Stimulated activated CD8-positive, alpha-beta memory T cell treated with anti-CD3 and anti-CD28 coated beads, Interleukin-15, amount 100 ng/mL, for 1 hour (primary cell): ENCODE measurements at places on chromosomes 12 and 14.

DNA sequence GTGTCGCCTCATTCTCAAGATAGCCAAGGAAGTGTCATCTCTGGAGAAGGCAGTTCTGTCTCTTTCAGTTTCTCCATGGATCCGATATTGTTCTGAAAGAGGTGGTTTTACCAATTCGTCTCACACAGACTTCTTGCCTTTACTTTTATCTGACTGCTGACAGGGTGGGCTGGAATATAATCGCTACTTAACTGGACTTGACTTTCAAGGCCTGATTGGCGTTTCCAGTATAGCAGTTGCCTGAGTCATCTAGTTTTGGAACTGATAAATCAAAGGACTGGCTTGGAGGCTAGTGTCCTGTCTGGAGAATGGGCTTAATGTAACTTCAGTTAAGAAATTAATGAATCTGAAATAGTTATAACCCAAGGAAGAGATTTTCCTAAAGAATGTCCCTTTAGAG lies 21.6 kb downstream of the PRKCH start:
- no peak for DNase-seq

DNA sequence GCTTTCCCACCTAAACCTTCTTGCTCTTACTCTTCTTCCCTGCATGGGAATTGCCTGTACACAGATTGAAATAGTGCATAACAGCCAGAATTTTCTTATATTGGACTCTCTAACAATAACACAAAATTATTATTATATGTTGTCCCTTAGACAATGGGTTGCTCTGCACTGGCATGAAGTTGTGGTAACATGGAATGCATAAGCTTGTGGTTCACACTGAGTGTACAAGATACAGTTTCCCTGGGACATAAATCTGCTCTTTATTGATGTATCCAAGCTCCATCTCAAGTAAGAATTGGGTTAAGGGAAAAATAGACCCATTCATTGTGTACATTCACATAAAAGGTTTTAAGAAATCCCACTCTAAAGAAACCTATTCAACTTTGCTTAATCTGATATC lies 114.4 kb upstream of the NTF3 start:
- DNase-seq, result no peak

- DNase-seq, result no peak
These were observed 244.0 kb upstream of the FKBP4 start for GRCh38 chr12:2550561-2551411.

GRCh38 chr12:4947253-4947652 lies 37.5 kb downstream of the KCNA1 start:
- DNase-seq, result no peak

GRCh38 chr14:91092073-91092472 lies 21.8 kb upstream of the DGLUCY start:
- no peak for DNase-seq

GRCh38 chr12:115943630-115944391 lies 333.7 kb downstream of the MED13L start:
- DNase-seq, result no peak

GRCh38 chr12:6061660-6062059 lies 62.8 kb downstream of the VWF start:
- DNase-seq, result no peak

- no peak for DNase-seq
These were observed 19.3 kb downstream of the ZNF664 start for GRCh38 chr12:123992118-123992825.

GRCh38 chr12:132603240-132604150 lies 6.9 kb downstream of the LRCOL1 start:
- DNase-seq, result no peak

- DNase-seq, result no peak
These were observed 458.9 kb downstream of the NOVA1 start for GRCh38 chr14:26138764-26139445.

- no peak for DNase-seq
These were observed 211.6 kb downstream of the SLC6A15 start for GRCh38 chr12:84701041-84701440.

DNA sequence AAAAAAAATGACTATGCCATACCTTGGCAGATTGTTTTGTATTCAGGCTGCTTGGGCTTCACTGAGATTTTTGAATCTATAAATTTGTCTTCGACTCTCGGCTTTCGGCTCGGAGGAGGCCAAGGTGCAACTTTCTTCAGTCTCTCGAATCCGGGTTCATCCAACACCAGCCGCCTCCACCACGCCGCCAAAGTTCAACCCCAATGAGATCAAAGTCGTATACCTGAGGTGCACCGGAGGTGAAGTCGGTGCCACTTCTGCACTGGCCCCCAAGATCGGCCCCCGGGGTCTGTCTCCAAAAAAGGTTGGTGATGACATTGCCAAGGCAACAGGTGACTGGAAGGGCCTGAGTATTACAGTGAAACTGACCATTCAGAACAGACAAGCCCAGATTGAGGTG lies 12.4 kb upstream of the SPPL3 start:
- no peak for DNase-seq

DNA sequence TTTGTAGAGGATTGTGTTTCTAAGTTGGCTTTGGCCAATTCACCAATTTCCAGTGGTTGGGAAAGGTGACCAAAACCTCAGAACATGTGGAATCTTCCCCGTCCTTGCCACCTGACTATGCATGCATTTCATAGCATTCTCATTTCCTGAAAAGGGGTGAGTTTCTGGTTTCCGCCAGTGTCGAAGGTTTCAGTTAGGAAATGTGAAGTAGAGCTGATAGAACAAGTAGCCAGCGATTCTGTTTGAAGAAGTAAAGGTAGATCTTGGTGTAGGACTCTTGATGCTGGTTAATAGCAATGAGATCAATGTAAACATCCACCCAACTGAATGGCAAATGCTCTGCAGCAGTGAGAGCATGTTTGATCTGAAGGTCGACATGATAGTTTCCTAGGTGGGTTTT lies 15.9 kb downstream of the SMOC1 start:
- no peak for DNase-seq

DNA sequence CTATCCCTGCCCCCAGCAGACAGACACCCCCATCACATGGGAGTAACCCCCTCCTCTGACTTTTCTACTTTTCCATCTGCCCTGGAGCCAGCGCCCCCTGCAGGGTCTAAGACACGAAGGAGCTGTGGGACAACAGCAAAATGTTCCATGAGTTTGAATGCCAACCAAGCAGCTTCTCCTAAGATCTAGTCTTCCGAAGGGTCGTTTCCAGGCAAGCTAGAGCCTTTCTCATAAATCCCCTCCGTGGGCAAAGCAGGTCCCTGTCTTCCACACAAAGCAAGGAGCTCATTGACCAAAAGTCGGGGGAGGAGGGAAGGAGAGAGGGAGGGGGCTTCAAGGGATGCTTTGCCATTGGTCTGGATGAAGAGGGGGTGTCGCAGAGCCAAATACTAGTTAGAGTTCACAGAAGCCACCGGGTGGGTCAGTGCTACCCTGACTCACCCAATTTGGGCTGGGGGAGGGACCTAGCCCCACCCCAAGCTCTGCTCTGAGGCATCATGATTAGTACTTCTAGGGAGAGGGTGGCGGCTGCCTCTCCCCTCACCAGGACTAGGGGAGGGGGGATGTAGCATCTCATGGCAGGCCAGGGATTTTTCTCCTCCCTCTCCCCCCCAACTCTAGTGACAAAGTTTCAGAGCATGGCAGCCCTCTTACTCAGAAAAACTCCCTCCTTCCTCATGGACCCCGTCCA lies 1.6 kb downstream of the MSI1 start:
- no peak for DNase-seq

GRCh38 chr12:24600551-24600950 lies 348.4 kb downstream of the BCAT1 start:
- DNase-seq, result no peak

DNA sequence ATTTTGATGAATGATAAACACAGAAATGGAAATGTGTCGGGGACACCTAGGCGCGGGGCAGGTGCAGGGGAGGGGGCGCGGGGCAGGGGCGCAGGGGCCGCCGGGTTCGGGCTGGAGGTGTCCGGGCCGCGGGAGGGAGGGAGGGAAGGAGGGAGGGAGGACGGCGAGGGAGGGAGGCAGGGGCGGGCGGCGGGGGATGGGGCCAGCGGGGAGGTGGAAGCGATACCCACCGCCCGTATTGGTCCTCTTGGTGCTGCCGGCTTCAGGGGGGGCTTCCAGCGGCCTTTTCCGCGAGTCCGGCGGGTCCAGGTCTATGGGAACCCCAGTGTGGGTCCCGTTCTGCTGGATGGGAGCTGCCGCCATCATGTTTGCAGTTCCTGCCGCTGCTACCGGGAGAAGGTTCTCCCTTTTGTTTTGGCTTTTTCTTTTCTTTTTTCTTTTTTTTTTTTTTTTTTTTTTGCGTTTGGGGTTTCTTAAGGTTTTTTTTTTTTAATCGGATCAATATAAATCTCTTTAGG lies 703 bp downstream of the NOVA1 start:
- no peak for DNase-seq

- DNase-seq, result no peak
These were observed 138.7 kb downstream of the TTC7B start for GRCh38 chr14:90677484-90678050.

GRCh38 chr14:61342486-61342885 lies 21.1 kb downstream of the PRKCH start:
- peak; percentile 68 for DNase-seq

DNA sequence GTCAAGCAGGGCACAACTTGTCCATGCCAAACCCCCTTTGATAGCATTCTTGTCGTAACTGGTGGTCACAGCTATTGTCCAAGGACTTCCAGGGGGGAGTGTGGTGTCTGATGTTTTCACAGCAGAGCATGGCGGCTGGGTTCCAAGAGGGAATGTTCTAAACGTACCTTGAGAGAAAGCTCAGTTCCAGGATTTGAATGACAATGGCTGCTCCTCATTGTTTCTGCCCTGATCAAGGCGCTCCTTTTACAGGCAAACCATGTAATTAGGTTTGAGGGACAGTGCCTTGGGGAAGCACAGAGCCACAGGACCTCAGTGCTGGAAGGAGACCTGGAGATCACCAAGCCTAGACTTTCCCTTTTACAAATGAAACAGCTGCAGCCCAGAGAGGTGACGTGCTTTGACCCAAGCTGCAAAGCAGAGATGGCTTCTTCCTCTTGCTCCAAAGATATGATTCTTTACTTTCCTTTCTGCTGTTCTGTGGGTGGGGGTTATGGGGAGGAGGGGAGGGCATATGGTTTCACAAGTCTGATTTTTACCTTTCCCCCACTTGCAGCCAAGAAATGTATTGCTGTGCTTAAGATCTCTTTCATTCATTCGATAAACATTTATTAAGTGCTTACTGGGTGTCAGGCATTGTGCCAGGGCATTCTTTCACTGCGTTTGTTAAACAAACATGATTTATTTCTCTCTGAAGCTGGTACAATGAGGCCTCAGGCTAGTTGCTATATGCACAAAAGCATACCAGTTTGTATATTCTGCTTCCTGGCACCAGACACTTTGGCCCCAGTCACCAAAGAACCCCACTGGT lies 172.8 kb downstream of the KTN1 start:
- no peak for DNase-seq

DNA sequence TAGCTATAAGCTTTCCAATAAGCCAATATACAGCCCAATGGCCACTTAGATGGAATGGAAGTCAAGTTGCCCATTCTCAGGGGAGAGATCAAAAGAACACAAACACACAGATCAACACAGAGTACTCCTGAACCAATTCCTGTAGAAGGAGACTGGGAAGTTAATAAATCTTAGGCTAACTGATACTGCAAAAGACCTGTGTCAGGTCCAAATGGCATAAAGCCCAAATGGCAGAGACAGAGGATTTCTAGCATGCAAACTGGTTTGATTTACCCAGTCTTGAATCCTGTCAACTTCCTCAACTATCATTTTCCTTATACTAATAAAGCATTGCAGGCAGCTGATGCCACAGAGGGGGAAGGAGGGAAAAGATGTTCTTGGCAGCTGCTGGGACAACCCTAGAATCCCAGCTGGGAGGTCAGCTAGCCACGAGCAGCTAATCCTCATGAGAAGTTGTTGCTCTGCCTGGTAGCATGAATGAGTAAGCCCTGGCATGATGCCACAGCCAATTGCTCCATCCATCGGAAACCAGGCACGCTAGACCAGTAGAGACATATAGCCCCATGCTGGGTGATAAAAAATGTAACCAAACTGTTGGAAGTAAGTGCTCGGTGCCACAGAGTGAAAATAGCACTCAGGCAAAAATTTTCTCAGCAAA lies 26.2 kb downstream of the ANG start:
- no peak for DNase-seq

GRCh38 chr12:109170324-109170723 lies 53.9 kb downstream of the ACACB start:
- DNase-seq, result no peak

- DNase-seq, result no peak
These were observed 3.6 kb downstream of the TNFAIP2 start for GRCh38 chr14:103126873-103127304.

DNA sequence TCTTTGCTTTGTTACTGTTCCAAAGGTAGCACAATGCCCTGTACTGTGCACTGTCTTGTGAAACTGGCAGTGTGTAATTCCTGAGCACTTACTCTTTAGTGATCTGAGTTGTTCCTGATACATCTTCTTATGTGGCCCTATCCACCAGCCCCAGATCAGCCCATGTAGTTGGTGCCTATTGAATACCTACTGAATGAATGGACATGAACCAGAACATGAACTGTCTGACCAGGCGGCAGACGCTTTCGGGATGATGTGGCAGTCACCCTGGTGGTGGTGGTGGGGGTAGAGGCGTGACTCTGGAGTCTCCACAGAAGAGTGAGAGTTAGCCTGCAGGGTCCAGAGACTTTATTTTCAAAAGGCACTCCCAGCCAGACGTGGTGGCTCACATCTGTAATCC lies 46.6 kb upstream of the PAPOLA start:
- no peak for DNase-seq

- no peak for DNase-seq
These were observed 259.6 kb upstream of the TMTC1 start for GRCh38 chr12:30043151-30043847.

DNA sequence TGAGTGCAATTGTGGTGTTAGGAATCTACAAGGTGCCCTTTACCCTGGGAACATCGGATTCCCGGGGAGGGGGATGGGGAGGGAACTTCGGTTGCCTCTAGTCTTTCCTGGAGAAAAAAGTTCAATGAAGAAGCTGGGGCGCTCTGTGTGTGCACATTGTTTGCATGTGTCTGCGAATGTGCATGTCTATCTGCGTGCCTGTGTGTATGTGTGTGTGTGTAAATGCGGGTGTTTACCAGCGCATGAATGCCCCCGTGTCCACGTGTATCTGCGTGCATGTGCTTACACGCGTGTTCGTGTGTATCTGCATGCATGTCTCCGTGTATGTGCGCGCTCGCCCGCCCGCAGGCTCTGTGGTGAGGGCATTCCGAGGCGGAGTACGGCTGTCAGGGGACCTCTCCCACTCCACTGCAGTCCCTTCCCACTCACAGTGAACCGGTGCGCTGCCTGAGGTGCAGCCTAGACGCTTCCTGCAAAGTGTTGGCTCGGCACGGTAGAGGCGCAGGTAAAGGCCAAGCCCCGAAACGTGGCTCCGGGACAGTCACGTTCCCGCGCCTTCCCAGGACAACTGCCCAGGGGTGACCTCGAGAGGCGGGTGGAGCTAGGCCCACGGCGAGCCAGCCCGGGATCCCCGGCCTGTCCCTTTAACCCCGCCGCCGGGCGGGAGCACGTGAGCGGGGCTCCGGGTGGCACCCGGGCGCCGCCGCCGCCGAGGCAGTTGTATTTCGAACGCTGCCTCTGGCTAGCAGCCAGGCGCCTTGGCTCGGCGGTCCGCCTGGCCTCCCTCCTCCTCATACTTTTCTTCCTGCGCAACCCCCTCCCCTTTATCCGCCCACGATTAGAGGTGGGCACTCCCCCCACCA lies 539 bp upstream of the HMGA2 start:
- DNase-seq, result no peak

- DNase-seq, result peak; percentile 32
These were observed 201.9 kb upstream of the FOXN3 start for GRCh38 chr14:89618811-89619551.

GRCh38 chr12:57754411-57755193 lies at the start of gene MARCHF9:
MARCHF9 (plus strand) TSS chr12:57755103; CDS start chr12:57755529, 426 bp downstream.
- peak; percentile 59 for DNase-seq
